ENCODE measurements at places on chromosomes 2 and 18.

DNA sequence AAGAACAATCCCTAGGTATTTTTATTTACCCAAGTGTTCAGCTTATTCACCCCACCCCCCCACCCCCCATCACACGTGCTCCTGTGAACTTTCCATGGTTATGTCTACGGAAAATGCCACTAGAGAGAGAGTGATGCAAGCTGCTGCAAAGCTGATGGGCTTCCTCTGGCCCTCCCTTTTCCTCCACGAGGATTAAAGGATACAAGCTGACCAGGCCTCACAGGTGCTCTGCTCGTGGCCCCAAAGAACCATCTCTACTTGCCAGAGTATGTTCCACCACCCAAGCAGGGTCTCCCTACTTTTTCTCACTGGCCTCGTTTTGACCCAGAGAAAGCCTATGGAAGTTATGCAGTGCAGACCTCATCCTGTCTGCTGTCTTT, 342.6 kb downstream of the CELF4 start:
- no peak for DNase-seq

DNA sequence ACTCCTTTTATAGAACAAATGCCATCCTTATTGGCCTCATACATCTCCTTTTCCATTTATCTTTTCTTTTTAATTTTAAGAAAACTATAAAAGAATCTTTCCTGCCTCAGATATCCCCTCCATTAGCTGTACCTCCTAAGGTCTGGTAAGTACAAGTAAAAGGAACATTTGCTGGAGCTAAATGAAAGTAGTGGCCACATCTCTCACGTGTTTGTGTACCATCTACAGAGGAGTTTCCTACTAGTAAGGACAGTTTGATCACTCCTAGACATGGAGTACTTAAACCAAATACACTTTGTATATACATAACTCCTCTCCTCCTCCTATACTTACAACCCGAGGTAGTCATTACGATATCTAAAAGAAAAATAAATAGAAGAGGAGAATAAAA, 504.8 kb downstream of the LRRTM4 start:
- DNase-seq = no peak

- no peak for DNase-seq
These were observed 24.5 kb upstream of the MYO1B start for GRCh38 chr2:191220671-191221070.

DNA sequence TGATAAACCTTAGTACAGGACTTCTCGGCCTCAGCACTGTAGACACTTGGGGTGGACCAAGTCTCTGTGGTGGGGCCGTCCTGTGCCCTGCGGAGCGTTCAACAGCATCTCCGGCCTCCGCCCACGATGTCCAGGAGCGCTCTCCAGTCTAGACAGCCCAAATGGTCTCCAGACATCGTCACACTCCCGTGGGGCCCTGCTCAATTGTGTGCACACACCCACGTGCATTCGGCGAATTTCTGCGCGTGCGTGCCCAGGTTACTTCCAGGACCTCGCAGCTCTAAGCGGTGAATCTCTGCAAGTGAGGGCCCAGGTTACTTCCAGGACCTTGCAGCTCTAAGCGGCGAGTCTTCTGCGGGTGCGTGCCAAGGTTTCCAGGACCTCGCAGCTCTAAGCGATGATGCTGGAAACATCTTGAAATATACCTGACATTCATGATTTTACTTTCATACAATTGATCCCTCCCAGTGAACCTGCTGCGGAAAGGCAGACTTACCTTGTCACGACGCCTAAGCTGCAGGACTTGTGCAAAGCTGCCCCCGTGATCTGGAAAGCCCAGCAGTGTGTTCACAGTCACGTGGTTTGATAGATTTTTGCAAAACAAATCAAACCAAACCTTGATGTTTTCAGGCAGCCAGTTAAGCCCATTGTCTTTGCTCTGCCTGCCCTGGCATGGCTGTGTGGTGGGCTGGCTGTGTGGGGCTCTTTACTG, 16.1 kb upstream of the OTOS start:
- no peak for DNase-seq

DNA sequence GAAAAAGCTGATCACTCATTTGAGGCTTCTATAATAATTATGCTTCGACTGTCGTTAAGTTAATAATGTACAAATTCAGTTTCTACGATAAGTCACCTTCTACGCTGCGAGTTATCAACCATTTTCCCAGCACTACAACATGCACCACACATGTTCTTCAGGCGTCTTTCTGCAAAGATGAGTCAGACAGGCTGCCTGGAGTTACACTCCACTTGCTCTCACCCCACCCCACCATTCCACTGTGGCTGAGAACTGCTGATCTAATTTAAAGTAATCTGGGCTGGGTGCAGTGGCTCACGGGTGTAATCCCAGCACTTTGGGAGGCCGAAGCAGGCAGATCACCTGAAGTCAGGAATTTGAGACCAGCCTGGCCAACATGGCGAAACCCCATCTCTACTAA, 218.6 kb downstream of the DYM start:
- DNase-seq = no peak

DNA sequence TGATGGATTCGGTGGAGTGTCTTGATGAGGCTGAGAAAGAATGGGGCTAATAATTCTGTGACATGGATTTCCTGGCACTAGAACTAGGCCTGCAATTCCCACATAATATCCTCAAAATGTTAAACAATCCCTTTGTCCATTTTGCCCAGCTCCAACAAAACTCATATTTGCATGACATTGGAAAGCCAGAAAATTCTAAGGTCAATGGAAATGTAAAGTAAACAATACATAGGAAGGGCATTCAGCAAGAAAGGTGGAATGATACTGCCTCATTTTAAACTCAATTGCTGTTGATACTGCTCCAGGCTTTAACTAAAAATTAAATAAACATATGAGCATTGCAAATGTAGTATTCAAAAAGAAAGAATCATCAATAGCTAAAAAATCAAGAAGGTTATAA, 434.8 kb upstream of the SLC8A1 start:
- no peak for DNase-seq

GRCh38 chr2:143611336-143611735, 482.1 kb downstream of the ARHGAP15 start:
- DNase-seq = no peak

DNA sequence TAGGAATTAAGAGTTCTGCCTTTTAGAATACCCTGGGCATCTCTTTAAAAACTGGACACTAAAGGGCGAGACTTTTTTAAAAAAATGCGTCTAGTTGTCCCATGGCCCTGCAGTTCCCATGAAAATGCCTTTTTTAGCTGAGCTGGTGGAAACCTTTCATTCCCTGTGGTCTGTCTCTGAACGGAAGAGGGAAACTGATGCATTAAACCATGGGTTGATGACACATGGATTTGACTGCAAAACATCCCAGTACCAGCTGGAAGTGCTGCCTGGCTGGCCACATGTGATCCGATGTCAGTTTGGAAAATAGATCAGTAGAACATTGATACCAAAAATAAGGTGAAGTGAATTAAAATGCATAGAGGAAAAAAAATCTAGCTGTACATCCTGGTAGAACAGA, 129.2 kb downstream of the MYO1B start:
- no peak for DNase-seq

GRCh38 chr2:43196768-43197587, 29.4 kb downstream of the ZFP36L2 start:
- DNase-seq = no peak

DNA sequence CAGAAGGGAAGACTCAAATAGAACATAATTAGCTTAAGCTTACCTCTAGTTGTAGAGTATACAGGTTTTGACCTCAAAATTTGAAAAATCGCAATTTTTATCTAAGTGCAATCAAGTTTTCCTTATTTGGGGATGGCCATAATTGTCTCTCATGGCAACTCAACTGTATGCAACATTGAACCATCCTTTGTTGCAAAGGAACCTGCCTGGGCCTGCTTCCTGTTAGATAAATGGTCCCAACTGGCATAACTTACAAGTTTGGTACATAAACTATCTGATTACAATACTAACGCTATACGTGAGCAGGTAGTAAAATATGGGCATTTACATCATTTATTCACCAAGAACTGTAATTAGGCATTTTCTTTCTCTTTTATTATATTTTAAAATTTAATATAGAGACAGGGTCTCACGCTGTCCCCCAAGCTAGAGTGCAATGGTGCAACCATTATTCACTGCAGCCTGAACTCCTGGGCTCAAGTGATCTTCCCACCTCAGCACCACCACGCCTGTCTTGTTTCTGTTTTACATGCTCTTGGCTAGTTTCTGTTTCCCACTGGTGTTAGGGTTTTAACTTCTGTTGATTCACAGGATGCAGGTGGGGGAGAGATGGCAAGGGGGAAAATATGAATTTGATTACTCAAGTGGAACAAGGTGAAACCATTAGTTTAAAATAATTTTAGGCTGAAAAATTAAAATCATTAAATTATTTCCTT, 55.3 kb upstream of the B3GNT2 start:
- no peak for DNase-seq

DNA sequence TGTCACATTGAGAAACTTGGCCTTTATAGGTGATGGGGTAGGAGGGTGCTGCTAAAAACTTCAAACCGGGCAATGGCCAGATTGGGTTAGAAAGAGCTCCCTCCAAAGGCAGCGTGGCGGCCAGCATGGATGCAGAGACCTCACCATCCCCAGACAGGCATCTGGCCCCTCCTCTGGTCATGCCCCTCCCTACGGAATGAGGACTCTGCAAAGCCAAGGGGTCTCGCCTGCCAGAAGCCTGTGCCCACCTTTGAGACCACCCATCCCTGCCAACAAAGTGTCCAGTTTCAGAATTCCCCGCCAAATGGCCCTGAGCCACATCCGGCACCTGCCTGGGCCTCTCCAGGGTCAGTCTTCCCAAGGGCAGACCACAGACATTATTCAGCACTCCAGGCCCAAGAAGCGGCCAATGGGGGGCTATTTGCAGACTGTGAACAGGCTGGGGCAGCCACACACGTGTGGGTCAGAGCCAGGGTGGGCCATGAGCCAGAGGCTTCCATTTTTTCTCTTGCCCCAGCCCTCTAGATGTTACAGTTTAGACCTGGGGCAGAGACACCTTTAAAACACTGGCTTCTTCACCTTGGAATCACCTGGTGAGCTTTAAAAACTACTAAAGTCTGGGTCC, 4.2 kb upstream of the ATP6V1B1 start:
- no peak for DNase-seq

- no peak for DNase-seq
These were observed 66.4 kb downstream of the KCNG2 start for GRCh38 chr18:79864006-79864725.

DNA sequence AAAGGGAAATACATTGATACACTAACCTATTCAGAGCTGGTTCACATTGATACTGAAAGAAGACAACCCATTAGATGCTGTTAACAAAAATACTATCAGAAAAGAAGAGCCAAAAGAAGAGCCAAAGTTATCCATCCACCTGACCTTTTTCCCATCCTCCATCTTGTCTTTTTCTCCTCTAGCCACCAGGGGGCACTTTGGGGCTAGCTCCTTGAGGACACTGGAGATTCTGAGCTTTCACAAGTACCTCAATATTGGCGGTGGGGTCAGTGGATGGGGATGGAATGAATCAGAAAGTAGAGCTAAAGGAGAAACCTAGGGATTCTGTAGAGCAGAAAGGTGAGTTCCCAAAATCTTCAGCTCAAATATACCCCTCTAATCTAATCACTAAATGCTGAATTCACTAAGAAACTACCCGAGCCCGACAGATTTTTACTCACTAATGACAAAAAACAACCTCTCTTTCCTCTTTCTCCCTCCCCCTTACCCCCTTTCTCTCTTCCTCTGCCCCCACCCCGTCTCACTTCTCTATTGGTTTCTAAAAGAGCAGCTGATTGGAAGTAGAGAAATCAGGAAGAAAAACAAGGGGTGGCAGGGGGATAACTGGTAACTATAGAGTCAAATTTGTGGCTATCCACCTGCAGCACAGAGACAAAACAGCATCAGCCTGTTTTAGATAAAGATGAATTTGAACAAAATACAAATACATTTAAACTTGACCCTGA, 203.3 kb downstream of the TCF4 start:
- DNase-seq = no peak

DNA sequence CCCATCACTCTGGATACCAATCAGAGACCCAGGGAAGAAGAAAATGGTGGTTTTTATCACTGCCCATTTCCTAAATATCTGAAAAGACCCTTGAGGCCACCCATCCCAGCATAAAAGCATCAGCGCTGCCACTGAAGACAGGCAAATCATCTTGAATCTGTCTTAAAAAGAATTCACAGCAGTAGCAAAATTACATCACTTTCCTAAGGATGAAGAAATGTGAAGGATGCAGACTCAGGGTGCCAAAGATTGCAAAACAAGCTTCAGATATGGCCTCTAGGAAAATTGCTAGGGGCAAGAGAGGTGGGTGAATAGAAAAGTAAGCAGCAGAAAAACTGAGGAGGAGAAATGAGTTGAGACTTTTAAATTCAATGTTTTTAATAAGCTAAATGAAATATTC, 70.0 kb downstream of the SLC25A12 start:
- no peak for DNase-seq

GRCh38 chr2:68044099-68044498, 18.7 kb downstream of the C1D start:
- no peak for DNase-seq

- DNase-seq = no peak
These were observed 5.0 kb upstream of the CNGA3 start for GRCh38 chr2:98341241-98341640.

DNA sequence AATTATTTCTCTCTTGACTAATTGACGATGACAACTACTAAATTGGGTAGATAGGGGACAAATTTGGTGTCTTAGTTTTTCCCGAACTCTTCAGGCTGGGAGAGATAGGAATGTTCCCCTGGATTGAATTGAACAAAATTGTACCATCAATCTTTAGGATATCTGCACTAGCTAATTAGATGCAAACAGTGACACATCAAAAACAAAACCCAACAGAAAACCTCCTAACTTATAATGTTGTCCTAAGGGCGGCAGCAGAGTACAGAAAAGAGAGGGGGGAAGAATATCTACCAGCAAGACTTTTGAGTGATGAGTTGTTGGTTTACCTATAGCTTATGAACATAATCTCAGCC, 342.9 kb downstream of the INSIG2 start:
- no peak for DNase-seq

GRCh38 chr18:37322492-37323035, 243.0 kb downstream of the CELF4 start:
- DNase-seq = no peak

GRCh38 chr2:225033440-225034318, 8.6 kb downstream of the DOCK10 start:
- no peak for DNase-seq

DNA sequence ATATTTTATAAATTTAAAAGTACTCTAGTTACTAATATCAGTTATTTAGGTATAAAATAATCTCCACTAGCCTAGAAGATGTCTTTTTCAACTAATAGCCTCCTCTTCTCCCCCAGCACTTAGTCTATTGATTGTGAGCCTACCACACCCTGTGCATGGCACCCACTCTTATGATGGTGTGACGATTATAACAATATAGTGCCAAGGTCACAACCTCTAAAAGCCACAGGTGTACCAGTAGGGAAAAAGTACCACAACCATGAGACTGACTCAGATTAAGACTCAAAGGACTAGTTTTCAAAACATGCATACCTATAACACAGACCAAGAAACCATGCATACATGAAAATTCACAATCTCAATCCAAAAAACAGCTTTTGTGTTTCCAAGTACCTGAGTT, 27.6 kb downstream of the THADA start:
- DNase-seq = no peak

- DNase-seq = no peak
These were observed at the start of gene DYTN for GRCh38 chr2:206718296-206718695. Gene DYTN (minus strand): TSS chr2:206718396. CDS start chr2:206718279, 117 bp downstream.

- DNase-seq = no peak
These were observed 1891.5 kb upstream of the PIK3C3 start for GRCh38 chr18:40063488-40063887.

- no peak for DNase-seq
These were observed 122.8 kb downstream of the OSBPL1A start for GRCh38 chr18:24274837-24275236.

- DNase-seq = peak; percentile 19
These were observed 705 bp downstream of the EFR3B start for GRCh38 chr2:25042321-25043240.
